Nephron progenitor cell (in vitro differentiated cells): ENCODE measurements at places on chromosomes 12 and 14.

- DNase-seq, result no peak
Observed at GRCh38 chr12:92730758-92731157, 28.0 kb downstream of the PLEKHG7 start.

DNA sequence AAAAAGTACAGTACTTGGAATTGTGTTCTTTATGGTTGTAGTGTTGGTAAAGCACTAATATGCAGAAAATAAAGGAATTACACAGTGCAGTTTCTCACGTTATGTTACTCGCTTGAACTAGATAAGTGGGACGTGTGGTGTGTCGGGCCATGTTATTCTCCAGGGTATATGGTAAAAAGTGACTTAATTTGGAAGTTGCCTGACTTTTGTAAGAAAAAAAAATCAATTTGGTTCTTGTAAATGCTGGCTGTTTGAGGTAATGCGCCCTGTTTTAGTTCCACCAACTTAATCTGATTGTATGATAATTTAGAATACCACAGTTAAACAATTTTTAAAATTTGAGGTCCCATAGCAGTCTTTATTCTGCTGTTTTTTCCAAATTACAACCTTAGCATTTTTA lies 4.1 kb downstream of the ARF6 start:
- no peak for DNase-seq

DNA sequence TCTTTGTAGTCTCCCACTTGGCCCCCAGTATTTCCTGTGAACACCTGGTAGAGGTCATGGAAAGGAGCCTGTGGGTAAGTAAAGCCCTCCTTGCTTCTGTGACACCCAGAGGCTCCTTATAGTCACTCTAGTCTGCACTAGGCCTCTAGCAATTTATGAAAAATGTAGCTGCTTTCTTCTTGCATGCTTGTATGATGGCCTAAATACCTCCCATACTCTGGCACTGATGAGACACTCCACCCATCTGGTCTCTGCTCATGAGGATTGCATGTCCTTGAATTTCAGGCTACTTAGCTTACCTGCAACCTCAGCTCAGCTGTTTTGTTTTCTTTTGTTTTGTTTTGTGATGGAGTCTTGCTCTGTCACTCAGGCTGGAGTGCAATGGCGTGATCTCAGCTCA lies 4.6 kb upstream of the A2ML1 start:
- DNase-seq, result no peak

GRCh38 chr14:50795142-50795541 lies 35.8 kb downstream of the NIN start:
- no peak for DNase-seq

- no peak for DNase-seq
Observed at GRCh38 chr14:61555056-61555838, 140.1 kb upstream of the HIF1A start.

DNA sequence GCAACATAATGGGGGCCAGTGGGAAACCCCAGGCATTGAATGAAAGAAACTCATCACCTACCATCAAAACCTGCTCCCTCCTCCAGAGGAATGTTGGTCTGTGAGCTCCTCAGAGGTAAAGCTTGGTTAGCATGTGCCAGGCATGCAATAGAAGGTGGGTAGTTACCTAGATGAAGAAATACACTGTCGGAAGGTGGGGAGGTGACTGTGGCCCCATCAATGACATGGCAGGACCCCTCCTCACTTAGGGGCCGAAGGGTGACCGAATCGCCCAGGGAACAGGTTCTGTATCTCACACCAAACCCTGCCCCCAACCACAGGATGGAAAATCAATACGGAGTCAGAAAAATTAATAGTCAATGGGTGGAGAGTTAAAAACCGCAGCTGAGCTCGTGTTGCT lies 135.6 kb downstream of the BCL11B start:
- no peak for DNase-seq

GRCh38 chr12:5318874-5319273 lies 113.0 kb upstream of the NTF3 start:
- DNase-seq, result no peak

DNA sequence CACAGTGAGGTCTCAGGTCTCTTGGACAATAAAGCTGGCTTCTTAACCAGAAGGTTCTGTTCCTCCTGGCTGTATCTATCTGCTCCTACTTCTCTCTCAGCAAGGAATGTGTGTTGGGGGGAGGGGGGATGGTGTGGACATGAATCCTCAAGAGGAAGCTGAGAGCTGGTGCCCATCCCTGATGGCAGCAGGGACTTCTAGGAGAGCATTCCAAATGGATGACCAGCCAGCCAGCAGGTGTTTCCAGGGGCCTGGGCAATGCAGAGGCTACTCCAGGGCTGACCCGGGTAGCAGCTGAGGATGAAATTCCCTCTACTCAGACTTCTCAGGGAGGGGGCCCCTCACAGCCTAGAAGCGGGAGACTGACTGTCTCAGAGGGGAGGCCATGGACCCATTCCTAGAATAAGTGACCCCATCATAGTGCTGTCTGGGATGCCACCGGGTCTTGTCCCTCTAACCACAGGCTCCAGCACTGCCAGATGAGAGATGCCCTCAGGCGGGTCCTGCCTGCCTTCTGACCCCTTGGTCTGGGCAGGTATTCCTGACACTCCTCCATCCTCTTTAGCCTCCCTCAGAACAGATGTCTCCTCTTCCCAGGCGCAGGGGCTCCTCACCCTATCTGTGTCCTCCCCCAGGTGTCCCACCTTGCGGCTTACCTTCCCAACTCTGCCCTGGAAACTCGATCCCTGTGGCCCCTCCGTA lies 1.2 kb downstream of the RAB15 start:
- no peak for DNase-seq

GRCh38 chr12:56014205-56014604 lies 6.6 kb upstream of the IKZF4 start:
- no peak for DNase-seq

GRCh38 chr12:8886502-8887284 lies 27.6 kb upstream of the PHC1 start:
- no peak for DNase-seq

DNA sequence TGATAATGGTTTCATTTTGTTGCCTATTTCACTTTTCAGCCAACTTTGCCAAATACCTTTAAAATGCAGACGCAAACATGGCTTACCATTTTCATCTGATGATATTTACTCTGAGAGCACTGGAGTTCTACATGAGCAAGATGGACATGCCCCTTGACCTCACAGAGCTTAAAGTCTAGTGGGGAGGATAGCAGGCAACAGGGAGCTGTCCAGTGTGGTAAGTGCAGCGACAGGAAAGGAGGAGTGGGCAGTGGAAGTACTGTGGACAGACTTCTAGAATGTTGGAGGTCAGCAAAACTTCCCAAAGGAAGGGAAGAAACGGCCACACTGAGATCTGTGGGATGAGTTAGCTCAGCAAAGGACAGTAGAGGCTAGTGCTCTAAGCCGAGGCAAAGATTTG lies 25.3 kb downstream of the LRIG3 start:
- no peak for DNase-seq
